ENCODE measurements at places on chromosomes 6 and 20.
A peak's percentile ranks its signal among the peaks of the same experiment; 100 is the strongest.

DNA sequence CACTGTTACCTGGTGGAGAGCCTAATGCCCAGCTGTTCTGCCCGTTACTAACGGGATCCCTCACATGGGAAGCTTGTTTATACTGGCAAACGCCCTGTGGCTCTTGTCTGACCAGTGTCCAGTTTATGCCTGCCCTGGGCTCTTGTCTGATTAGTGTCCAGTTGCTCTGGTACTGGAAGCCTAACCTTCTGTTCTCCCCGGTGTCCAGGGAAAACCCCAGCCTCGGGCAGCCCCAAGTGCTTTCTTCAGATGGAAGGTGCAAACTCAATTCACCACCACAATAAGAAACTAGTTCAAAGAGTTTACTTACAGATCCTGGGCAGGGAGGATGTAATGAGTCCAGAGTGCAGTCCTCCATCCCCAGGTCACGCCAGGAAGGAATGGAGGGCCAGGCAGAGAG lies 148.4 kb downstream of the TBXT start:
- no peak for DNase-seq

- no peak for DNase-seq
Measured at GRCh38 chr20:10537850-10538480, 102.9 kb downstream of the SLX4IP start.

GRCh38 chr6:40805336-40805735 lies 218.2 kb upstream of the LRFN2 start:
- no peak for DNase-seq

DNA sequence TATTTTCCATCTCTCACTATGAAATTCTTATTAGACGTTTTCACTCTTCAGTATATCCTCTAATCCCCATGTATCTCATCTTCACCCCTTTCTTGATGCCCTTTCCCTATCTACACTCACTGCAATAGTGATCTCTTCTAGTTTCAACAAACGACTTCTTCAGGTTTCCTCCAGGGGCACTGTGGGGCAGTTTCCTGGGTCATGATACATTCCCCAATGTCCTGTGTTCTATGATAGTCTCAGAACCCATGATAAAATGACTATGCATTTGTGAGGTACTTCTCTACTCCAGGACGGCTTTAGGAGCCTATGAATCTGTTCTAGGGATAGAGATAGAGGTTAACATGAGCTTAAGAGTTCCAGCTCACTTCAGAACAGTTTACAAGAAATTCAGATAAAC lies 183.3 kb downstream of the FOXC1 start:
- DNase-seq: no peak

- no peak for DNase-seq
Measured at GRCh38 chr6:136753624-136754023, 38.7 kb downstream of the MAP3K5 start.

GRCh38 chr20:28616354-28616753 lies 2641.1 kb upstream of the DEFB115 start:
- DNase-seq: no peak

DNA sequence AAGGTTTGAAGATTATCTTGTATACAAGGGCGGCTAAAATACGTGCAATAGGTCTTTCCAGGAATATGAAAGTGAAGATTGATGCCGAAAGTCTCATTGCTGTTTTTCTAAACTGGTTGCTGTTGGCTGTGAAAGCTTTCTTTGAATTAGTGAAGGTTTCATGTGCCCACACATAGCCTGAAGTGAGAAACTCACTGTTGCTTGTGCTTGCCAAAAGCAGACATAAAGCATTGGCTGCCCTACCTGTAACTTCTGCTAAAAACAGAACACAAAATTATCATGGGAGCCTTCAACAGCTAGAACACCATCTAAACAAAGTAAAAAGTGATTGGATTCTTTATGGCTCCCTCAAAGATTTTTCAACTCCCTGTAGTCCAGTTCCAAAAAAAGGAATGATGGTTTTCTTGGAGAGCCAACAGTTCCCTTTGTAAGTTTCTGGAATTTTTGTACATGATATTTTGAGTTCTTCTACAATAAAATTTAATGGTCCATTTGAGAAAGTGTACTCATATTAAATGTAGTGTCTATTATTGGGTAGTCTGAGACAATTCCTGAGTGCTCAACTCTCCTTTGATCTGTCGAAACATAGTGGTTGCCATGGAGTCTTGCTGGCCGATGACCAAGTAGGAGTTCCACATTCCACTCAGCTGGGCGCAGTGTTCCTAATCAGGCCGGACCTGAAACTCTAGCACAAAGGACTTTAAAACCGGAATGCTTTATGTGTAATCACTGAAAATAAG lies 68.5 kb downstream of the PLEKHG1 start:
- peak; percentile 72 for DNase-seq
